HT-29 (cell line): ENCODE measurements at places on chromosomes 3 and 15. TPM values are rescaled to one million over a fixed set of nuclear protein-coding genes. Genes with fewer than 3 reads are reported as not detected.

LEKR1 gene
- total RNA-seq, result 1.4 and 3.1 TPM in 2 replicates

HCLS1 gene
- total RNA-seq, result 0.18 TPM in 1 of 2 replicates, not detected in the other

DNA sequence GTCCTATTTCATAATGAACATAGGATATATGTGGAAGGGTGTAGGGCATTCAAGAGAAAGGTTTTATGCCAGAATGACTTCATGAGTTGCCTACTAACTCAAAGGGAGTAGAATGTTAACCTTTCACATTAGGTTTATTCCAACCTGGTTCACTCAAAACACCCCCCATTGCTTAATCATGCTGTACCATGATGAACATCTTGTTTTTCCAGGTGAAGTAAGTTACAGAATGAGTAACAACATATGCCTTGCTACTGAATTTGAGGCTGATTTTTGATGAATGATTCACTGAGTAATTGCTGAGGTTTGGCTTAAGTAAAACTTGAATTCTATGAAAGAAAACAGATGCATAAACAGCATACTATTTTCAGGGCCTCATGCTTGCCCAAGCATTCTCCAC lies 5.9 kb upstream of the CLDN16 start:
- no peak for DNase-seq

DNA sequence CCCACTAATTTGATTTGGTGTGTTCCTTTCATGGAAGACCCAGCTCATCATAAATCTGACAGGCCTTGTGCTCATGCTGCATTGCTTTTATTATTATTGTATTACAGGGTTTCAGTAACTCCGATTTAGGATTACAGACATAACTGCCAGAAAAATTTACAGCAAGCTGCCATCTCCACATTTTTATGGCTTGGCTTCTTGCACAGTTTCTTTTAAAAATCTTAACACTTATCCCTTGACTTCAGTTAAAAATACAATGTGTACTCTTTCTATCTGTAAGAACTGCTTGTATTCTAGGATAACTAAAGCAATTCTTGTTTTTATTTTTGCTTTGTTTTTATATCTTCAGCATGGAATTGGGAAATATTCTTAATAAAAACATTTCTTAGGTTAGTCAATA lies 612.2 kb downstream of the DIPK2A start:
- no peak for DNase-seq

GRCh38 chr3:10470120-10471053 lies 35.0 kb downstream of the ATP2B2 start:
- no peak for DNase-seq

- no peak for DNase-seq
These were observed 232.3 kb upstream of the MRPL3 start for GRCh38 chr3:131735116-131735515.

DNA sequence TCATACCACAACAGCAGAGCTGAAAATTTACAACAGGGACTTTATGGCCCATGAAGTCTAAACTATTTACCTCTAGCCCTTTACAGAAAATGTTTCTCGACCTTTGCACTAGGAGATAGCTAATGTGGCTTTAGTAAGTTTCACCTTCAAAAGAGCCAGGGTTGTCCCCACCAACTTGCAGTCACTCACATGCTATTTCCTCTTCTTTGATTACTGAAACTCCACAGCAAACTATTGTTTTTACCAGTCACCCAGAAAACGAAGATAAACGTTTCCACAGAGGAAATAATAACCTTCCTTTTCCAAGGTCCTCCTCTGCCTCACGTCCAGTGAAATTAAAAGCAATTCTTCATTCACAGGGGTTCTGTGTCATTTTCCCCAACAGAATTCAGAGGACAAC lies 48.2 kb downstream of the WWTR1 start:
- no peak for DNase-seq

- no peak for DNase-seq
These were observed 103.2 kb downstream of the PPP2R3A start for GRCh38 chr3:136068708-136069107.

DNA sequence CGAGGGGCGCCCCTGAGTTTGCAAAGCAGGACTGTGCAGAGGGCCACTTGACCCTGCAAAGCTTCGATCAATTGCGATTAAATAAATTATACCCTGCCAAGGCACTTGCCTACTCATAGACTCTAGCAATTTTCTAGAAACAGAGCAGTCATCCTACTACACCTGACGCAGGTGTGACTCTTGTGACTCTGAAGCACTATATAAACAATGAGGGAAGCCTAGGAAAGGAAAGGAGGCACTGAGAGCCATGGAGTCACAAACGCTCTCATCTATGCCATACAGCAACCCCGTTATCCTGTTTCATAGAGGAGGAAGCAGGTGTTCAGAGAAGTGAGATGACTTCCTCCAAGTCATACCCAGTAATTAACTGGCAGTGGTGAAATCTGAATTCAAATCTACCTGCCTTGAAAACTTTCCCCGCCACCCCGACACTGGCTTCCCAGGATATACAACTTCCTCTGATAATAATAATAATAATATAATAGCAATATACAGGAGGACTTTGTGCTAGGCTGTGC lies 14.4 kb downstream of the ARHGEF3 start:
- no peak for DNase-seq

DNA sequence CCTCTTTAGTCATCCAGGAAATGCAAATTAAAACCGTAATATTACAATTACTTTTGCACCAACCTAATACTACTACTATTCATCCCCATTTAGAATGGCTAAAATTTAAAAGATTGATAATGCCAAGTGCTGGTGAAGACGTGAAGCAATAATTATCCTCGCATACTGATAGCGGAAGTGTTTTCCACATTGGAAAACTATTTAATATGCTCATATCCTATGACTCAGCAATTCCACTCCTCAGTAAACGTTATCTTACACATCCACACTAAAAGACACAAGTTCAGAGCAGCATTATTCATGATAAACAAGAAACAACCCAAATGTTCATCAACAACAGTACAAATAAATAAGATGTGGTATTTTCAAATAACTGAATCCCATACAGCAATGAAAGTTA lies 70.6 kb downstream of the VPS13C start:
- no peak for DNase-seq

DNA sequence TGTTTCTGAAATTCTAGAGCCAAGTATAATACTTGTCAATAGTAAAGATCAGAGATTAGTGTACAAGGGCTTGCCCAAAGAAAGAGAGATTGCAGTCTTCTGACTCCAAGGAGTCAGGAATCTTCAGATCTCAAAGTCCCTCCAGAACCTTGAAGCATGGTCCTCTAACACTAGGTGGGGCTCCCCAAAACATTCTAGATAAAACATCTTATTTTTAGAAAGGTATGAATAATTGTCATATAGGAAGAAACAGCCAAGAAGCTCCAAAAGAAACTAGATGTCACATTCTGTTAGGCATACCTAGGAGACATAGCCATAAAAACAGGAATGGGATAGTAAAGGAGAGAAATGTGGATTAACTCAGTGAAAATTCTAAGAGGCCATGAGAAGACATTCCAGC lies 10.7 kb downstream of the MUC13 start:
- peak; percentile 37 for DNase-seq

DNA sequence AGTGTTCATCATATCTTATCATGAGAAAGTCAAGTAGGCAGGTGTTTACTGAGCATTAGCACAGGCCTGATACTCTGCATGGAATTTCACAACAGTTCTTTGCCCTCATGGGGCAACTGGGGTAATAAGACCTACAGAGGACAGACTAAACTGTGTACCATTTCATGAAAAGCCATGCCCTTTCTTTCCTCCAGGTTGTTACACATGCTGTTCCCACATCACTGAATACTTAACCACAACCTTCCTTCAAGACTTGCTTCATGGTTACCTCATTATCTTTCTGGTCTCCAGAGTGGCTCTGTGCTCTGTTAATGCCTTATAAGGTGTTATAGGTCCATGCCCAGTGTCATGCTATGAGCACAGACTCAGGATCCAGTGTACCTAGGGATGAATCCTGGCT lies 28.2 kb upstream of the RSL24D1 start:
- DNase-seq, result no peak

DNA sequence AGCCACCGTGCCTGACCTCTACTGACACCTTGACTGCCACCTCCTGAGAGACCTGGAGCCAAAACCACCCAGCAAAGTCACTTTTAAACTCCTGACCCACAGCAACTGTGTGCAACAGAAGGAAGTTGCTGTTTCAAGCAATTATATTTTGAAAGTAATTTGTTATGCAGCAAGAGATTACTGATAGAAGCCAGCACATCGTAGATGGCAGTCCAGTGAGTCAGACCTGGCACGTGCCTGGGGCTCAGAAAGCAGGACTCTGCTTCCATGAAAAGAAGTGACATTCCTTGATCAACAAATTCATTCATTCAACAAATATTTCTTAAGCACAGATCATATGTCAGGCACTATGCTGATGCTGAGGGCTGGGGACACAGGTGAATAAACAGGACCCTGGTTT lies 5.7 kb upstream of the CSPG4 start:
- no peak for DNase-seq

GOLGA8K gene
- not detected in 2 replicates for total RNA-seq

GRCh38 chr3:55294557-55294956 lies 192.5 kb downstream of the WNT5A start:
- no peak for DNase-seq

TMEM212 gene
- 0.05 TPM in 1 of 2 replicates, not detected in the other for total RNA-seq

LPP gene
- total RNA-seq, result 8.6 and 22.1 TPM in 2 replicates

- DNase-seq, result no peak
These were observed 34.7 kb upstream of the GCSAM start for GRCh38 chr3:112167758-112168157.

DNA sequence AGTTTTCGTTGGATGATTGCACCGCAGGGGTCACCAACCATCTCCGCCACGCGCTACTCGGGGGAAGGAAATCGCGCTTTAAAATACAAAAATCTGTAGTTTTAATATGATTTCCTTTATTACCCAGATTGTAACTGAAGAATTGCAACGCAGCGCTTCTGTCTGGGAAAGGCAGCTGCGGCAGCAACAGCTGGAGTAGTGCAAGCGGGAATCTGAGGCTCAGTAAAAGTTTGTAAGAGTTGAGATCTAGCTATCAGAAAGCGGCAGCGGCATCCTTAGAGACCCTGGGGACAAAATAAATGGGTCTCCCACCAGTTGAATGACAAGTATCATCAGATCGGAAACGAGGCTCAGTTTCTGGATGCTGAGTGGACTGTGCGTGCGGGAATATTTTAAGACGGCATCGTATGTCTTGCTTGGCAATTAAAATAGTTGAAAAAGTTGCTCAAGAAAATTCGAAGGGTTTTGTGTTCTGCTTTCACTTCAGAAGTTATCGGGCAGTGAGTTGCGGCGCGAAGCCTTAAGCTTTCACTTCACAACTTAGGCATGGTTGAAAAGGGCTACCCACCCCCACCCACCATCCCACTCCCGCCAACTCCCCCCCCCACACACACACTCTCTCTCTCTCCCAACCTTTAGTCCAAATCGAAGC lies 2.7 kb downstream of the MECOM start:
- no peak for DNase-seq

DNA sequence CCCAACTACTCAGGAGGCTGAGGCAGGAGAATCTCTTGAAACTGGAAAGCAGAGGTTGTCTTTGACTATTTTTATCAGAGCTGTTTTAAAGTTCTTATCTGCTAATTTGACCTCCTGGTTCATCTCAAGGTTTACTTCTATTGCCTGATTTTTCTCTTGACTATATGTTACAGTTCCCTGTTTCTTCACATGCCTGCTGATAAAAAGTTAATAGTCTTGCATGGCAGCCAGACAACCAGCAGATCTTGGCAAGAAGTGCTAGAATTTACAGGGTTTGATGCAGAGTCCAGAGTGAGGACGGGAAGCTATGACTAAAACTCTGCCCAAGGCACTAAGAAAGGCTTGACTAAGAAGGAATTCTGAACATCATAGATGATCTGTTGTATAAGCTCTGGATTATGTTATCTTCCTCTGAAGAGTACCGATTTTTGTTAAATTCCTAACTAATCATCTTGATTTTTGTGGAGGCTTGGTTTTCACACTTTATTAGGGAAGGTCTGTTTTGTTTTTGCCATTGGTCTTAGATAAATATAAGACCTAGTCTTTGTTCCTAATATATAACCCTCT lies 85.9 kb downstream of the CHSY1 start:
- DNase-seq, result no peak

DNA sequence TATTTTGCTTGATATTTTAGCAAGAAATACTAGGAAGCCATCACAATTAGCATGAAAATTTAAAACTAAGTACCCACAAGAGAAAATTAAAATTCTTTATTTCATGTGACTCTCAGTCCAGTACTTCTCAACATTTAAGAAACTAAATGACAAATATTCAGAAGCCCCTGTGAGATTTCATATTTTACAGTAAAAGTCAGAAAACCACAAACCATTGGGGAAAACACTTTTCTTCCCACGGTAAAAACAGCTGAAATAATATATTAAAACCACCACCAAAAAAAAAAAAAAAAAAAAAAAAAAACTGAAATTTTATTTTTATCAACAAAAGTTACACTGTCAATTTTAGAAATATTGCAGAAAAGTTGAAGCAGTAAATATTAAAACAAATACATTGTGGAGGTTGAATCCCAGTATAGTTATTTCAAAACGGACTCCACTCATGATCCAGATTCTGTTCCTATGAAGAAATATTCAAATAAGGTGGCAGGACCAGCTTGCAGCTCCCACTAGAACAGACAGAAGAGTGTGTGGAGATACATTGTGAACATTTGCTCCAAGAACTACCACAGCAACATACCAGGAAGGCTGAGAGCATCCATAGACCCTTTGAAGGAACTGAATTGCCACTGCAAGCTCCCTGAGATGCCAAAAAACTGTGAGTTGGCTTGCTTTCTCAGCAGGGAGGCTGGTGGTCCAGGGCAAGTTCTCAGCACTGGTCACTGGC lies 308.2 kb downstream of the CTNNB1 start:
- no peak for DNase-seq

- DNase-seq, result no peak
These were observed 6.0 kb downstream of the FAM43A start for GRCh38 chr3:194691481-194692283.

FSIP1 gene
- total RNA-seq, result 0.48 and 2.1 TPM in 2 replicates

- no peak for DNase-seq
These were observed 216.0 kb upstream of the ZBTB20 start for GRCh38 chr3:115363071-115363470.

GRCh38 chr3:66271231-66271630 lies 50.4 kb downstream of the SLC25A26 start:
- DNase-seq, result no peak

GCNT3 gene
- total RNA-seq, result 154 and 164 TPM in 2 replicates

DNA sequence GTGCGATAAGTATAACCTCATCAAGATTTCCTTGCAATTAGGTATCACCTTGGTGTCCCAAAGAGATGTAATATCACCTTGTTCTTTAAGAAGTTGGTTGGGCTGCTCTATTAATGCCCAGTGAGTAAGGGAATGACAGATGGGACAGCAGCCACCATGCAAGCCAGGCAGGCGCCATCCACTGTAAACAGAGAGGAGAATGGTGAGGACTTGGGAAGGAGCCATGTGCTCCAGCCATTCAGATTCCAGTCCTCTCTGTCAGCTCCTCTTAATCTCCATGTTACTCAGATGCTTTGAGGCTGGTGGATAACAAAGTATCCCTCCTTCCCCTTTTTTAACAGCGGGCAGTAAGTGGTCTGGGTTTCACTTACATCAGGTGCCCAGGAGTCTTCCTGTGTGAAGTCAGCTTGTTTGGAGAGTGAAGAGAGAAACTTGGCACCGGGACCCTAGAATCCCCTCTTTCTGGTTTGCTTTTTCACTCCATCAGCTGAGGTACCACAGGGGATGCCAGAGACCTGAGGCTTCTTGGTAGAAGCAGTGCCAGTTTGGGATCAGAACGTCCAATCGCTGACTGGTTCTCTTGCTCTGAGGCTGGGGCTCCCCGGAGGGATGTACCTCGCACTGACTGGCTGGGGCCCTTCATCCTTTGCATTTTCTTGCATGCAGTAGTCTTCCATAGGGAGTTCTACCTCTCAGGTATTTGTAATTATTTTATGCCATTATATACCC lies 29.5 kb downstream of the SLCO3A1 start:
- no peak for DNase-seq

CCDC174 gene
- total RNA-seq, result 3.4 and 4.1 TPM in 2 replicates
